ENCODE measurements at places on chromosomes 11 and 22. TPM values are rescaled to one million over a fixed set of nuclear protein-coding genes. Genes with fewer than 3 reads are reported as not detected.

DNA sequence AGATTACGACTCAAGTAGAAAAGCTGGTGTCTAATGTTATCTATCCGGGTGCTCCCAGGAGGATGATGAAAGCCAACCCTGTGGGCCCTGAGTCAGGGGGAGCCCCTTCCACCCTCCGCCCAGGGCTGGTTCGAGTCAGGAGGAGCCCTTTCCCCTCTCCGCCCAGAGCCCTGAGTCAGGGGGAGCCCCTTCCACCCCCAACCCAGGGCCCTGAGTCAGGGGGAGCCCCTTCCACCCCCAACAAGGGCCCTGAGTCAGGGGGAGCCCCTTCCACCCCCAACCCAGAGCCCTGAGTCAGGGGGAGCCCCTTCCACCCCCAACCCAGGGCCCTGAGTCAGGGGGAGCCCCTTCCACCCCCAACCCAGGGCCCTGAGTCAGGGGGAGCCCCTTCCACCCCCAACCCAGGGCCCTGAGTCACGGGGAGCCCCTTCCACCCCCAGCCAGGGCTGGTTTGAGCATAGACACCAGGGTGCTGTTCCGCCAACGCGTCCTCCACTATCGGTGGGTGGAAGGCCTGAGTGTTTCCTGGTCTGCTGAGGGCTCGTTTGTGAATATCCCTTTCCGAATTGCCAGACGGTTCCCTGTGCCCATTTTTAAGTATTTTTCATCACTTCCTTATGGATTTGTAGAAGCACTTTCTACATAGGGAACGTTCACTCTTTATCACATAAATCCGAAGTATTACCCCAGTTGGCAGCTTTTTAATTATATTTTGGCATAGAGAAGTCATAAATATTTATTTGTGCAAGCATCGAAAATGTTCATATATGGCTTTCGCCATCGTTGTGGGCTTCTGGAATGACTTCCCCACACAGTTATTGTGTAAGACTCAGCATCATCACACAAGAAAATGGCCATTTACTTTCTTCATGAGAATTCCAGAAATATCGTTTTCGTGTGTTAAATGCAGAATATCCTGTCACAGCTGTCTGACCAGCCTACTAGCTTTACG, 380.6 kb downstream of the BRD1 start:
- no peak for DNase-seq

GRCh38 chr11:67450796-67451657, 1.5 kb downstream of the GPR152 start:
- DNase-seq = no peak

GRCh38 chr11:64378335-64378880, 19.4 kb downstream of the RPS6KA4 start:
- peak; percentile 30 for DNase-seq

DNA sequence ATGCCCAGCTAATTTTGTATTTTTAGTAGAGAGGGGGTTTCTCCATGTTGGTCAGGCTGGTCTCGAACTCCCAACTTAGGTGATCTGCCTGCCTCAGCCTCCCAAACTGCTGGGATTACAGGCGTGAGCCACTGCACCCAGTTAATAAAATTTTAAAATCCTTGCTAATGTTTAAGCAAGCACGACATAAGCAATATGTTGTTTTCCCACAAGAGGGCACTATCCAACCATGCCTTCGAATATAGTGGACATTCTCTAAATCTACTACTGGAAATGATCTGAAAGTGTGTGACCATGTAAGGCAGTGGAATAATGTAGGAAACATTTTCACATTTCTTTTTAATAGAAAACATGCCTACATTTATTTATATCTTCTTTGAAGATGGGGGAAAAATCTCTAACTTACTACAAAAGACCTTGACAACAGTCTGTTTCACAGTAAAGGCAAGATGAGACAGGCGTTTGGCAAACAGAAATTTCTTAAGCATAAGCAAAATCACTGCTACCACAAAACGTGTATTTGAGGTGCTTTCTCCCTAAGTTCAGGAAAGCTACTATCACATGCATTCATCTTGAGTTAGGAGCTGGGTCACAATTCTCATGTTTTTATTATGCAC, 38.2 kb downstream of the PITPNB start:
- peak; percentile 82 for DNase-seq

DNA sequence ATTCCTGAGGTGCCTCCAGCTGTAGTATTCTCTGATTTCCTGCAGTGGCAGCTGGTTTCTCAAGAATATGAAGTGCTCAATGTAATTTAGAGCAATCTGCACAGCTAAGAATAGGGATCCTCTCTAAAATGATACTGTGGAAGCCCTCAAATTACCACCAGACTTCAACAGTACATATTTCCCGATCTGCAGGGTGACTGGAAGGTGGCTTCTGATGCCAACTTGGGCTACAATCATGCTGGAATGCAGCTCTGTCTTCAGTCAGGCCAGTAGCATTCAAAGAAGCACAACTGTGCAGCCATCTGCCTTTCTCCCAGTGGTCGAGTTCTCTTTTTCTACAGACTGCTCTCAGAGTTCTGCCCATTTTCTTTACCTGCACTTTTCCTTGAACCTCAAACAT, 55.5 kb upstream of the CD5 start:
- no peak for DNase-seq

DNA sequence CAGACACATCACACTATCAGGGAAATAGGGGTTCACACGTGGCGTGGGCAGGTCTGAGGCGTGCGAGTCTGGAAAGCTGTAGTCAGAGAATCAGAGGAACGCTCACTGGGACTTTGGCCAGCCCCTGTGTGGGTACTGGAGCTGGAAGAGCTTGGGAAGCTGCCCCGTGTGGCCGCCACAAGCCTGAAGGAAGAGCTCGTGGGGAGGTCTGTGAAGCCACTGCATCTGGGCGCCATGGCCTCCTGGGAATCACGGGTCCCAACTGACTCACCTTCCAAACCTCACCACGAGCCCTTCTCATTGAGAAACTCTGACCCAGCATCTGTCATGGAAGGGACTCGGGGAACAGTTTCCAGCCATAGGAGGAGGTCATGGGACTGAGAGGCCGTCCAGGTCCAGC, 5.9 kb upstream of the MRGPRF start:
- DNase-seq = no peak

- DNase-seq = no peak
Measured at GRCh38 chr22:28983788-28984441, 77.7 kb downstream of the C22orf31 start.

GRCh38 chr22:47073075-47073474, 310.6 kb downstream of the TBC1D22A start:
- no peak for DNase-seq

GRCh38 chr22:40241200-40241763, 63.6 kb downstream of the TNRC6B start:
- DNase-seq = no peak

DNA sequence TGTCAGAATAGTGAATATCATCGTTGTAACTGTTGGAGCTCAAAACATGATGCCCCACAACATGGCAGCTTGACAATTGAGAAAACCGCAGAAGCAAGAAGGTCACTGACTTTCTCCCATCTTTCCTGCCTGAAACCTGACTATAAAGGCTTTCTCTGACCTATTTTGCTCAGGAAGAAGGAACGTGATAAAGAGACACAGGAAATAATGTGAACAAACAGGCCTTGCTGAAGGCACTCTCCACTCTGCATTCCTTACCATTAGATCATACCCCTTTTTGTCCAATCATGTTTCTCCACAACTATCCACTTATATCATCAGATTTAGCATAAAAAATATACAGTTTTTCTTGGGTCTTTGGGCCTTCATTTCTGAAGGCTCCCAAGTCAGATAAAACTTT, 916.8 kb downstream of the METTL15 start:
- DNase-seq = no peak

GRCh38 chr22:43262990-43263644, 76.2 kb upstream of the TTLL12 start:
- no peak for DNase-seq

DNA sequence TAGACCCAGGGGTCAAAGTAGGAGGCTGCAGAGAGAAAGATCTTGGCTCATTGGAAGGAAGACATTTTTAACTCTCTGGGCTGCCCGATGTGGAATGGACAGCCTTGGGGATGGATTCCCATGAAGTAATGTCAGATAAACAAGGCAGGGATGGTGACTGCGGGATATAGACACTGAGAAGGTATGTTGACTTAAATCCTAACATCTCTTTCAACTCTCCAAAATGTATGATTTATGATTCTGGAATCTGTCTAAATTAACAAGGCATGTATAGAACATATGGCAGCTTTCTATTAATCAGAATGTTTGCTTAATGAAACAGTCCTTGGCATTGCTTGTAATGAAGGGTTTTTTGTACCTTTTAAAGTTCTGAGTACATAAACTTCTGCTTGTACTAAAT, 56.1 kb upstream of the VSTM5 start:
- no peak for DNase-seq

GRCh38 chr22:50600538-50600937, at the start of gene MAPK8IP2:
MAPK8IP2 (plus strand) TSS chr22:50600793; CDS start chr22:50600819, 26 bp downstream.
- no peak for DNase-seq

DNA sequence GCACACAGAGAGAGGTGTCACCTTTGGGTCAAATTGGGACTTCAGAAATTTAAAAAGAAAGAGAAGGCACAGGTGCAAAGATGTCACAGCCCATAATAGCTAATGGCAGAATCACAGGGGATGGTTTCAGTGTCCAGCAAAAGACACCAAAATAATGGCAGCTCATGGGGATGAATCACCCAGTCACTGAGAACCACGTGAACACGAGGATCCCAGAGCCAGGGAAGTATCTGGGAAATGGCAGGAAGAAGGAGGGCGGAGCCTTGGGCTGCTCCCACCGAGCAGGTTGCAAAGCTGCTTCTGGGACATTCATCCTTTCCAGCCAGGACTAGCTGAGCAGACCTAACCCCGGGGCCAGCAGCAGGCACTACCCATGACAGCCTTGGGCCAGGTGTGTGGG, 45.6 kb downstream of the TRMU start:
- no peak for DNase-seq

DNA sequence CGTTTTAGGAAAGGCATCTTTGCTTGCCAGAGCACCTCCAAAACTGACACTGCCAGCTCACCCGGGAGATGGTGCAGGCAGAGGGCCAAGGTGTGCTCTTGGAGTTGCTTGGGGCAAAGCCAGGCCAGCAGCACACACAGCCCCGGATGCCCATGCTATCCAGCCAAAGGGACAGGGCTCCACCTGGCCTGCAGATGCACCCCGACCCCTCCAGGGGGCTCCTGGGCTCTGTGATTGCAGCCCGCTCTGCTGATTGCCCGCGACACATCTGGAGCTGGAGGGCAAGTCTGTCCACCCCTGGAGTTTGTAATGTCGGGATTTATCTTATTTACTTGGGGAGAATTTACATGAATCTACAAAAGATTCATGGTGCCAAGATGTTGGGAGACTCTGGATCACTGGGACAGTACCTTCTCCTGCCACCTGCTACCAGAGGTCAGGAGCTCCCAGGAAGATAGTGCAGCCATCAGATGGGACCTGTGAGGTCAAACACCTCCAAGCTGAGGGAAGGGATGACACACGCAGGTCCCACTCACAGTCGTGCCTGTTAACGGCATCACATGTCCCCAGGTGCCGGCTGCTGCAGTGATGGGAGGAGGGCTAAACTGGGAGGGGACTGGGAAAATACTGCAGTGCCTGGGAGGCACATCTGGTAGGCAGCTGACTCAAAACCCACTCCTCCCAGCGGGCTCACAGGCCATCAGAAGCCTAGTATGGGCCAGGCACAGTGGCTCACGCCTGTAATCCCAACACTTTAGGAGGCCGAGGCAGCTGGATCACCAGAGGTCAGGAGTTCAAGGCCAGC, 17.2 kb downstream of the CBX7 start:
- peak; percentile 26 for DNase-seq

DNA sequence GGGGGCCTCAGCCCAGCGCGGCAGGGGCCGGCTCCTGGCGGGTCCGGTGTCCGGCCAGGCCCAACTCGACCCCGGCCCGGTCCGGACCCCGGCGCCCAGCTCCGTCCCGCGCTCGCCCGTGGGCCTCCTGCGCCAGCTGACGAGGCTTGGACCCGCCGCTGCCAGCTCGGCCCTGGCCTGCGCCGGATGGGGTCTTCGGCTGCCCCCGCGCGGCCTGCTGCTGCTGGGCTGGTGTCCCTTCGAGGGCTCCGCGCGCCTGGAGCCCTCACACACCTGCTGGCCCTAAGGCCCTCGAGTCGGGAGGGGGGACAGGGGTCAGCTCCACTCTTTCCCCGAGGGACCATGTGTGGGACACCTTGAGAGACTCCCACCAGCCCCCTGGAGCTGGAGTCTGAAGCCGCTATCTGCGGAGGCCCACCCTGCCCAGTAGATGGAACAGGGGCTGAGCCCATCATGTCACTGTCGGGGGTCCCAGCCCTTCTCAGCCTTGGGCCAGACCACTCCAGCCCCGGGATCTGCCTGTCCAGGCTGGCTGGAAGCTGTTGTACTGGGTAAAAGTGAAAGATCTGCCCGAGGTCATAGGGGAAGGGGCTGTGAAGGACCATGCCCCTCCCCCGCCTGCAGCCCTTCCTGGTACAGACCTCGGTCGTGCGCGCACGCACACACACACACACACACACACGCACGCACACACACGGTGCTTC, 768 bp upstream of the CDKN1C start:
- peak; percentile 57 for DNase-seq

- DNase-seq = no peak
Measured at GRCh38 chr22:45688600-45689080, 17.0 kb downstream of the ATXN10 start.

DNA sequence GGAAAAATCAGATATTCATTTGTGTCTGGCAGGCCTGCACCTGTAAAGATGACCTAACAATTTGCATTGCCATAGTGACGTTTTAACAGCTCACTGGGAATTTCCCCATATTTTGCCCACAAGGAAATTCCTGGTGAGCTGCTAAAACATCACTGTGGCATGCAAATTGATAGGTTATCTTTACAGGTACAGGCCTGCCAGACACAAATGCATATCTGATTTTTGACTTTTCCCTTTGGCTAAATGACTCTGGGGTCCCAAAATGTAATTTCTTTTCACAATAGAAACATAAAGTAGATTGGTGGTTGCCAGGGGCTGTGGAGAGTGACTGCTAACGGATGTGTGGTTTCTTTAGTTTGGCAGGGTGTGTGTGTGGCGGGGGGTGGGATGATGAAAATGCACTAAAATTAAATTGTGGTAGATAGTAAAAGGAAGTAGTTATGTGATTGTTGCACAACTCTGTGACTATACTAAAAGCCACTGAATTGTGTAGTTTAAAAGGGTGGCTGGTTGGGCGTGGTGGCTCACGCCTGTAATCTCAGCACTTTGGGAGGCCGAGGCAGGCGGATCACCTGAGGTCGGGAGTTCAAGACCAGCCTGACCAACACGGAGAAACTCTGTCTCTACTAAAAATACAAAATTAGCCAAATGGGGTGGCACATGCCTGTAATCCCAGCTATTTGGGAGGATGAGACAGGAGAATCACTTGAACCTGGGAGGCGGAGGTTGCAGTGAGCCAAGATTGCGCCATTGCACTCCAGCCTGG, 18.5 kb upstream of the FEZ1 start:
- no peak for DNase-seq

DNA sequence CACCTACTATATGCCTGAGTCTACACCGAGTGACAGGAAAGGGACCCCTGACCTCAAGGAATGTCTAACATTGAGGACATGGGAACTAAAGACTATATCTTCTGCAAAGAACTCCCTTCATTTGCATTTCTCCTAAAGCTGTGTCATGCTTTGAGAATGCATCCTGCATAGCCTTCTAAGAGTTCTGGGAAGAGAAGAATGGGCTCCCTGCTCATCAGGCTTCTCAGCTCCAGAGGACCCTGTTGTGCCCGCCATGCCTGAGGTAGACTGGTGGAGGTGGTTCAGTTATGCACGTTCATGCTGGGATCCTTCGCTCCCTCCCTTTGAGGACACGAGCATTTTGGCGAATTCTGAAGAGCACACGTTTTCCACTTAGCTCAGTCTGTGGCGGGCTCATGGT, 63.3 kb downstream of the GRIK4 start:
- DNase-seq = no peak

Gene PDGFB
- 20.3 TPM for polyA plus RNA-seq

Gene TMEM132A
- polyA plus RNA-seq = 33.1 TPM

Gene OR8K3
- polyA plus RNA-seq = not detected

Gene TRPM5
- 0.05 TPM for polyA plus RNA-seq

Gene PANX2
- not detected for polyA plus RNA-seq

Gene MS4A6E
- not detected for polyA plus RNA-seq

Gene EHBP1L1
- polyA plus RNA-seq = 325 TPM
